ENCODE measurements at places on chromosomes 13 and 19.
A peak's percentile ranks its signal among the peaks of the same experiment; 100 is the strongest.

DNA sequence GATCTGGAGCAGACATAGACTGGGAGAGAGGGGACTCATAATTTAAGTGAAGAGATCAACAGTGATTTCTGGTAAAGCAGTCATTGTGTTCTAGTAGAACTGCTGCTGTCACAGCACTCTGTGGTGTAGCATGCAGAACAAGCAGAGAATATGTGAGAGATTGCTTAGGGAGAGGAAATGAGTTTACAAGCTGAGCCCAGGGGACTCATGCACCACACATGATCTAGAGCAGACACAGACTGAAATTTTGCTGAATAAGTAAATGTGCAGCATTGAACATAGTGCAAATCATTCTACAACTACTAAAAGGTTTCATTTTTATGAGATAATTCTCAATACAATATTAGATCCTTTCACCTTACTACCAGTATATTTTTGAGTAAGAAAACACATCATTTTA is 125.7 kb downstream of the MYO16 start:
- ATAC-seq: no peak

- no peak for ATAC-seq
Measured at GRCh38 chr13:102707467-102707866, 12.6 kb upstream of the METTL21C start.

- ATAC-seq: no peak
Measured at GRCh38 chr13:83125791-83126190, 756.5 kb downstream of the SLITRK1 start.

DNA sequence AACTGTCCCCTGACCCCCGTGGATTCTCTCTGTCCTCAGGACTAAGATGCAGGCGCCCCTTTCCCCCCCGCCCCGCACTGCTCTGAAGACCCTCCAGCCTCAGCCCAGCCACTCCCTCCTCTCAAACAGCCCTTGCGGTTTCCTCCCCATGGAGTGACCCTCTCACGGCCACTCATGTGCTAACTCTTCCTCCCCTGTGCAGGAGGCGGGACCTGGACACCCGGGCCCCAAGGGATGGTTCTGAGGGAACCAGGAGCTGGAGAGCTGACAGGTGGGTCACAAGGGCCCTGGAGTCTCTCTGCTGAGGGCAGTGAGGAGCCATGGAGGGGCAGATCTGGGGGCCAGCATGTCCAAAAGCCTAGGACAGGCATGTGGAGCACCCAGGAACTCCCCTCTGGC is 1.9 kb downstream of the ISOC2 start:
- ATAC-seq: no peak

DNA sequence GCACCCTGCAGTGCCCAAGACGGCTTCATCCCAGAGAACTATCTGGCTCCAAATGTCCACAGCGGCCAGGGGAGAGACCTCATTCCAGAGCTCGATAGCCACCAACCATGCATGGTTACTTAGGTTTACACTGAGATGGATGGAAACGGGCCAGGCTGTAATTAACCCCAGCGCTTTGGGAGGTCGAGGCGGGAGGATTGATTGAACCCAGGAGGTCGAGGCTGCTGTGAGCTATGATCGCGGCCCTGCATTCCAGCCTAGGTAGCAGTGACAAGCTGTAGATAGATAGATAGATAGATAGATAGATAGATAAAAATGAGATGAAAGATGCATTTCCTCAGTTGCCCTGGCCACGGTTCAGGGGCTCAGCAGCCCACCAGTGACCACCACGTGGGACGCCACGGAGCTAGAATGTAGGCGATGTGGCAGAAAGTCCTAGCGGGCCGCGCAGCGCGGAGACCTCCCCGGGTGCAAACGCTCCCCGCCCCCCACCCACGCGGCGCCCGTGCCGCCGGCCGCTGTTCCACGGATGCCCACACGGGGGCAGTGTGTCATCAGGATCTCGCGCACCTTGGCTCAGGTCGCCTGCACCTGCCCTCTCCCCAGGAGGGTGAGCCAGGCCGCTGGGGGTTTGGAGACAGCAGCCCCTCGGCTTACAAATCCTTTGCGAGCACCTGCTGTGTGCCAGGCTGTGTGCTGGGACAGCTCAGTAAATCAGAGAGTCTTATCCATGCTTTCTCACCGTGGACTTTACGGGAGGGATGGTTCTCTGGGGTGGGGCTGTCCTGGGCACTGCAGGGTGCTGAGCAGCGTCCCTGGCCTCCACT is 13.5 kb upstream of the TLE5 start:
- peak; percentile 84 for ATAC-seq

GRCh38 chr13:24056616-24057137 is 103.8 kb upstream of the SPATA13 start:
- no peak for ATAC-seq
